Stimulated activated CD4-positive, alpha-beta T cell treated with anti-CD3 and anti-CD28 coated beads, Interleukin-4, amount 100 ng/mL, for 1 hour (primary cell): ENCODE measurements at places on chromosomes 5 and 9.
A peak's percentile ranks its signal among the peaks of the same experiment; 100 is the strongest.

DNA sequence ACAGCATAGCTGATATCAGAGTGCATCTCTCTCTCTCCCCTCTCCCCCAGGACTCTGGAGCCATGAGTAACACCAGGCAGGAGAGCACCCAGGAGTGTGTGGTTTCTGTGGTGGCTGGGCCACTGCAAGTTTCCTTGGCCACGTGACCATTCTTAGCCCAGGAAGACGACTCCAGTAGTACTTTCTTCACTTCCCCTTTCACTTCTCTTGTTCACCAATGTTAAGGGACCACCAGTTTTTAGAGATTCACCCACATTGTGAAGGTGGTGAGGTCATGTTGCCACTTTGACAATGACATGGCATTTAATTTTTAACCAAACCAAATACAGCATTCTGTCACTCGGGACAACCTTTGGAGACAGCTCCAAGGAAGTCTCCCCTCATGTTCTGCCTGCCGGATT lies 17.9 kb upstream of the DAPK1 start:
- DNase-seq: no peak

GRCh38 chr9:97571664-97572063 lies 61.5 kb downstream of the TSTD2 start:
- no peak for DNase-seq

DNA sequence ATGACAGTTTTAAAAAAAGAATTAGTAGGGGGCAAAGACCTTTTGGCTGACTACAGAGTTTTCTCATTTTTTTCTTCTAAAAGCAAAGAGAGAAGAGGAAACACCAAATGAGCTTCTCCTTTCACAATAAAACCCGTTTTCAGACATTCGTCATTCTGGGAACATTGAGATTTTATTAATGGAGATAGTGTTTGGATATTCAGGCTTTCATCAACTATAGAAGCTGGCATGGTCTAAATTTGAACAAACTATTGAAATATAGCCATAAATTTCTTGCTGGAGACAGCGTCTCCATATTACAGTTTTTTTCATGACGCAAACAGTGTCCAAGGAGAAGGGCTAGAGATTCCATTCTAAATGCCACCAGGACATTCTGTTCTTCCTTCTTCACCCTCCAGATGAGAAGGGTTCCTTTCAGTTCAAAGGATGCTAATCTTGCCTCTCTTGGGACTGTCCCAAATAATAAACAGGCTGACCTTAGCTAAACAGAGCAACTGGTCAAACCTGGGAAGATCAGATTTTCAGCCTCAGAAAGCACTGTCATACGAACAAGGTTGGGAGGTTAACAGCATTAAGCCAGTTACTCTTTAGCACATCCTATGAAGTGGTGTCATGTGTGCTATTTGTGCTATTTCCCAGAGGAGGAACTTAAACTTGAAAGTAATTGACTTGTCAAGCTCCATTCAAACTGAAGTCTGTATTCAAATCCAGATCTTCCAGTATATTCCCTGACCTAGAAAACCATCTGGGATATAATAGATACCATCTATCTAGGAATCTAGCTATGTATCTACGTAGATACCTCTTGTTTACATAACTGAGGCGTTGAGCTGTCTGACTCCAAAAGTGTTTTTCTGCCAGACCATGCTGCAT lies 125.6 kb downstream of the LPAR1 start:
- no peak for DNase-seq

GRCh38 chr9:124783830-124784229 lies 6.9 kb downstream of the OLFML2A start:
- no peak for DNase-seq

GRCh38 chr9:79259858-79260257 lies 311.9 kb upstream of the TLE4 start:
- no peak for DNase-seq

DNA sequence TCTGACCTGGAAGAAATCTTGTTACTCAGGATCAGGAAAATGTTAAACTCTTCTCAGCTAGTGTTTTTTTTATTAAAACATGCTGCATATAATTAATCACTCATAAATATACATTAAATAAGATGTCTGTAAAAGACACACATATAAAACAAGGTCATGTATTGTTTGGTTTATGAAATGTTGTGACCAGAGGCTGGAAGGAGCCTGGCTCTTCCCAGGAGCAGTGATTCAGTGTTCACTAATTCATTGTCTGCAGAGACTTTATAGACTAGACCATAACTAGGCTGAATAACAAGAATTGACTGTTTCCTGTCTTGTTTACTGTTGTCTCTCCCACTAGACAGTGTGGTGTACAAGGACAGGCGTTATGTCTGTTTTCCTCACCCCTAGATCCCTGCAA lies 49.1 kb upstream of the ANKRD55 start:
- no peak for DNase-seq

DNA sequence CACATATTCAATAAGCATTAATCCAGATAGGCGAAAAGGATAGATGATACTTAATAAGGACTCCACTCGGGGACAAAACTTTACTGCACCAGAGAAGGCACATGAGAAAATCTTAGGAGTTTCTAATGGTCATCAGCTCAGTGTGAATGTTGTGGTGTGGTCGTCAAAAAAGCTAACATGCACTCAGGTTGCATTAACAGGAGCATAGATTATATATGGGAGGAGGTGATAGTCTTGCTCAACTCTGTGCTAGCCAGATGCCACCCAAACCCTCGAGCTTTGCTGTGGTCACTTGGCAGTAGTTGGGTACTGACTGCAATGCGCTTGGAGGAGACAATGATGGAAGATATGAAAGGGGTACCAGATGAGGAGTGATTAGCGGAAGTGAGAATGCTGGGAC lies 8.6 kb upstream of the COL27A1 start:
- DNase-seq: no peak

- DNase-seq: no peak
Measured at GRCh38 chr9:98323051-98323830, 67.8 kb upstream of the TBC1D2 start.

DNA sequence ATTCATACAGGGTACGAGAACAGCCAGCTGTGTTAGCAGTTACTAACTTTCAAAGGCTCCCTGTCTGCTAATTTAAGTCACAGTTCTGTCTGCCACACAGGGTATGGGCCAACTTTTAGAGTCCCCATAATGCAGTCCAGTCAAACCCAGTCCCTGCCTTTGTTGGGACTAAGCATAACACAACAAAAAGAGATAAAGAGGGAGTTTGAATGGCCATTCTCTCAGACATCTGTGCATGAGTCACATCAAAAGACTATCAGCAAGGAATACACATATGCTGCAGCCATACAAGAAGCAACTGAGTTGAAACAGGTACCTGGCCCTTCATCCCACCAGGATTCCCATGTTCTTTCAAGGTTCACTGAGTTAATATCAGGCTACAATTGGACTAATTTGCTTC lies 744.5 kb upstream of the C9orf72 start:
- no peak for DNase-seq

DNA sequence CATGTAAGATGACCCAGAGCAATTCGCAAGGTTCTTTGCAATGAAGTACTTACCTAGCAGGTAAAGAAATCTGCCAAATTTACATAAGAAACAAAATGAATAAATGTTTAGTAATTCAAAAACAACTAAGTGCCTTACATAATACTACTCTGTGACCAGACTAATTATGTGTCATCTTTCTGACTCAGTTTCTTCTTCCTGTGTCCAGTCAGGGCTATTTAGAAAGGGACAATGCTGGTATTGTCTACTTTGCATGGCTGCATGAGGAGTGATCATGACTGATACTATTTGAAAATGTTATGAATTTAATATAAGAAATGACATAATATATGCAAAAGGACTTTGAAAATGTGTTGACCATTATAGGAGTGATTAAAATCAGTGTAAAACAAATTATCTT lies 210.0 kb downstream of the TMEM161B start:
- DNase-seq: no peak

- DNase-seq: peak; percentile 74
Measured at GRCh38 chr9:37913480-37914153, 9.7 kb upstream of the SLC25A51 start.
